SJSA1 (cell line): ENCODE measurements at places on chromosomes 1 and 21. TPM values are rescaled to one million over a fixed set of nuclear protein-coding genes. Genes with fewer than 3 reads are reported as not detected.

Gene LRRC8D
- total RNA-seq: 19.5 and 23.2 TPM in 2 replicates

GRCh38 chr1:171654942-171655745, 2.7 kb upstream of the MYOC start:
- peaks cover 20% of the 10 kb centered on the region for H3K4me1 ChIP-seq
- DNase-seq: no peak
- H3K27ac ChIP-seq: no peak overlapping the region
- H3K36me3 ChIP-seq: no peaks in the 10 kb centered on the region

DNA sequence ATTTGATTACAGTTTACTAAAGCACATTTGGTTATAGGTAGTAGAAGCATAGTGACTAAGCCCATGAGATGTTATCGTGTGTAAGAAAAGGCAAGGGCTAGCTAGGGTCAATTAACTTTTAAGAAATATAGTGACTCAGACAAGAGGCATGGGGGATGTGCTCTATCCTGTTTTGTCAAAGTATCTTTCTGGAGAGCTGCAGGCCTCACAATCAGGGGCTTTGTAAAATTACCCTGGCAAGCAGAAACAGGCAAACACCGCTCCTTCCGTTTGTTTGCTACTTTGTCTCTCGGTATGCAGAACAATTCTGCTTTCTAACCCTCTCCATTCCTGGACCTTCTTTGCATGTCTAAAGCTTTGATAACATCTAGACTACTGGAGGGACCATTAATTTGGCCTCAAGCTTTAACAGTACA, 26.1 kb upstream of the ZNF697 start:
- peaks cover 23% of the 10 kb centered on the region for H3K4me1 ChIP-seq
- H3K27me3 ChIP-seq: no peaks in the 10 kb centered on the region
- DNase-seq: no peak
- no peaks in the 10 kb centered on the region for H3K36me3 ChIP-seq

- no peak overlapping the region for H3K27ac ChIP-seq
- DNase-seq: no peak
- H3K4me1 ChIP-seq: no peaks in the 10 kb centered on the region
- no peaks in the 10 kb centered on the region for H3K27me3 ChIP-seq
- no peak overlapping the region for H3K4me3 ChIP-seq
- H3K36me3 ChIP-seq: no peaks in the 10 kb centered on the region
Observed at GRCh38 chr1:3727042-3727824, 25.0 kb upstream of the CCDC27 start.

- no peak overlapping the region for H3K4me3 ChIP-seq
- peaks cover 9% of the 10 kb centered on the region for H3K27me3 ChIP-seq
- peaks cover 4% of the 10 kb centered on the region; the same call in 1 of the 2 replicates for H3K4me1 ChIP-seq
- no peak overlapping the region for H3K27ac ChIP-seq
- DNase-seq: no peak
Observed at GRCh38 chr1:204645666-204646065, 39.9 kb downstream of the LRRN2 start.

DNA sequence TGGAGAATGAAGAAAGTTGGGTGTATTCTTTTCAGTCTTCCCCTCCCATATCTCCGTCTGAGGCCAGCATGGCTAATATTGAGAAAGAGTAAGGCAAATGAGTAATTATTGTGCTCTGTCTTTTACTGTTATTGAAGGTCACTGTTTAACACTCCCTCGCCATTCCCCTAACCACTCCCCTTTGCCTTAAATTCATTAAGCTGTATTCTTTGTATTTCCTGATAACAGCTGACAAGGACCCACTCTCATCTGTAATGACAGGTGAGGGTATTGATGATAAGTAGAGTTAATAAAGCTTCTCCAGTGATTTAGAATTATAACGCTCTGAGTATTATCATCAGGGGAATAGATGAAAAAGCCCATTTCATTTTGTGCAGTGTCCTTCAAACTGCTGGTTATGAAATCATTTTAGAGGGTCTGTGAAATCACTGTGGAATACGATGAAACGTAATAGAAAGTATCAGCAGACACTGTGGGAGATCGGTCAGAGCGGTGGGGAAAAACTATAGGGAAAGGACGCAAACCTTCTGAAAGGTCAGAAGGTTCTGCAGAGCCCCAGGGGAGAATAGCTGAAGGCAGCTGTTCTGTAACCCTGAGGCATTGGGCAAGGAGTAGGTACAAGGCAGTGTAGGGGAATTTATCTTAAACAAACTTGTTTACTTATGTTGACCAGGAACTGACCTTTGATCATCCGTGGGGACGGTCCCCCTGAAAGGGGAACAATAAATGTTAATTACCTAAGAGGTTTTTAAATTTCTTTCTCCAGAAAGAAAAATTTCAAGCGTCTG, 46.3 kb upstream of the CACYBP start:
- no peak overlapping the region for H3K27ac ChIP-seq
- H3K36me3 ChIP-seq: no peaks in the 10 kb centered on the region
- no peak overlapping the region for H3K4me3 ChIP-seq
- H3K27me3 ChIP-seq: no peaks in the 10 kb centered on the region
- DNase-seq: no peak
- no peaks in the 10 kb centered on the region for H3K4me1 ChIP-seq

Gene SELENBP1
- total RNA-seq: 21.6 and 31.1 TPM in 2 replicates
